HFFc6 (cell line): ENCODE measurements at places on chromosomes 16 and 17. TPM values are rescaled to one million over a fixed set of nuclear protein-coding genes. Genes with fewer than 3 reads are reported as not detected.

TMEM204 gene
- 16.3 to 28.8 TPM (median 26.1 TPM) in 3 replicates for total RNA-seq

SLC5A11 gene
- total RNA-seq: not detected in 3 replicates

ZACN gene
- 0.26 TPM in 1 of 3 replicates, not detected in the others for total RNA-seq

ABHD15 gene
- total RNA-seq: 7.2 to 9.3 TPM (median 9.3 TPM) in 3 replicates

GSDMA gene
- total RNA-seq: 0.12 to 0.51 TPM (median 0.38 TPM) in 3 replicates

WNT9B gene
- not detected in 2 replicates for total RNA-seq

ATP2C2 gene
- not detected in 3 replicates for total RNA-seq

TLCD1 gene
- total RNA-seq: 10.9 to 13.5 TPM (median 12.5 TPM) in 3 replicates

ABCA8 gene
- 0.14 TPM in 1 of 3 replicates, not detected in the others for total RNA-seq

NOG gene
- 20.6 to 22.2 TPM (median 20.7 TPM) in 3 replicates for total RNA-seq

SEPTIN12 gene
- not detected in 3 replicates for total RNA-seq

HBZ gene
- total RNA-seq: not detected in 3 replicates
